Cardiac muscle cell (in vitro differentiated cells and primary cell): ENCODE measurements at places on chromosomes 4 and X.
A peak's percentile ranks its signal among the peaks of the same experiment; 100 is the strongest.

- DNase-seq = no peak
These were observed 10.5 kb upstream of the TIGD2 start for GRCh38 chr4:89100853-89101252.

GRCh38 chr4:171203425-171203824 is 609.8 kb upstream of the GALNTL6 start:
- DNase-seq = no peak

- no peak for DNase-seq
These were observed 138.9 kb downstream of the HMX1 start for GRCh38 chr4:8732681-8733243.

GRCh38 chrX:131704136-131704695 is 160.3 kb downstream of the OR13H1 start:
- no peak for DNase-seq

DNA sequence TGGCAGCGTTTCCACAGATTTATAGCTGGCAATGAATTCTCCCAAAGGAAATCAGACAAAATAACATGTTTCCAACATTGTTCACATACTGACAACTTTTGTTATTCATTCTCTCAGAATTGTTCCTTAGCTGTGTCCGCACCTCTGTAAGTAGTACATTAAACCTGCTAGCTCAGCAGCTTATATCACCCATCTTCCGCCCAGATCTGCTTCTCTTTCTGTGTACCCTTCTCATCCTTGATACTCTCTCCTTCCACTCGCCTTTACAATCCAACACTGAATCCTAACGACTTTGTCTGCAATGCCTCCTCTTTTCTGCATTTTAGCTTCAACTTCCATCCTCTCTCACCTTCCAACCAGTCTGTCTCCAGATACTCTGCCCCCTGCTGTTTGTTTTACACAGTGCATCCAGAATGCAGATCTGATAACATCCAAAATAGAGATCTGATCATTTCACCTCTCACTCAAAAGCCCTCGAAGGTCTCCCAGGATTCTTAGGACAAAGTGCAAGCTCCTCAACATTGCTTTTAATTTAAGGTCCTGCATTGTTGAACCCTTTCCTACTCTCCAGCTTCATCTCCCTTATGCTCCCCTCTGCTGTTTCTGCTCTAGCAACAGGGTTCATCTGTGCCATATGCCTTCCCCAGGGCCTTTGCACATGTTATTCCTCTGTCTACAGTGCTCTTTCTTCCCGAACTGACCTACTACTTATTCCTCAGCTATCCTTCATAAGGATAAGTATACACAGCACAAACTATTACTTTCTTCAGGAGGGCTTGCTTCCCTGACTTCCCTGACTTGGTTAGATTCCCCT is 67.3 kb upstream of the VBP1 start:
- peak; percentile 30 for DNase-seq

GRCh38 chrX:150543230-150544155 is 24.9 kb upstream of the MTM1 start:
- DNase-seq = no peak

DNA sequence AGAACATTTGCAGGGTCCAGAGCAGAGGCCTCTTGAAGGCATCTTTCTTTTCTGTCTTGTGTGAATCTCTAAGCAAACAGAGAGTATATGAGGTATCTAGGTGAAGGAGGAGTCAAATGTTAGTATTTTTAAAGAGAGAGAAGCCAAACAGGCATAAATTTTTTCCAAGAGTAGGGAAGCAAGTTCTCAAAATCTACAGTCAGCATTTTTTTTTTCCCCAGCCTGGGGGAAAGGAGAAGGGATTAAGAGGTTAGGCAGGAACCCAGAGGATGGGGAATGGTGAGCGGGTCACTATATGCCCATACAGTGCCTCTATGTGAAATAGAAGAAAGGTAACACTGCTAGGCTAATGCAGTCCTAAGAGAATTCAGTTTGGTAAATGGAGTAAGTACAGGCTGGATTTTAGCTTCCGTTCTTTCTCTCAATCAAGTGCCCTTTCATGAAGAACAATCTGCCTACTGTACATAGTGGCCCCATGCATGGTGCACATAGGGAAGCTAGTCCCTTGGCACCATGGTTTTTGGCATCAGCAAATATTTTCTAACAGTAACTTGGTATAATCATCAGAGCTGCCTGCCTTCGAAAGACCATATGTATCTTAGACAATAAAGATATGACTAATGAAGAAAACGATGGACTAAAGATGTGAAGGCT is 163.1 kb upstream of the MAB21L2 start:
- DNase-seq = no peak

GRCh38 chrX:47605024-47605423 is 14.6 kb downstream of the SYN1 start:
- no peak for DNase-seq

GRCh38 chr4:78796526-78796925 is 20.4 kb downstream of the BMP2K start:
- no peak for DNase-seq

- no peak for DNase-seq
These were observed 1.5 kb downstream of the GSX2 start for GRCh38 chr4:54101190-54102041.

GRCh38 chrX:6574762-6575161 is 39.8 kb upstream of the VCX3A start:
- no peak for DNase-seq

DNA sequence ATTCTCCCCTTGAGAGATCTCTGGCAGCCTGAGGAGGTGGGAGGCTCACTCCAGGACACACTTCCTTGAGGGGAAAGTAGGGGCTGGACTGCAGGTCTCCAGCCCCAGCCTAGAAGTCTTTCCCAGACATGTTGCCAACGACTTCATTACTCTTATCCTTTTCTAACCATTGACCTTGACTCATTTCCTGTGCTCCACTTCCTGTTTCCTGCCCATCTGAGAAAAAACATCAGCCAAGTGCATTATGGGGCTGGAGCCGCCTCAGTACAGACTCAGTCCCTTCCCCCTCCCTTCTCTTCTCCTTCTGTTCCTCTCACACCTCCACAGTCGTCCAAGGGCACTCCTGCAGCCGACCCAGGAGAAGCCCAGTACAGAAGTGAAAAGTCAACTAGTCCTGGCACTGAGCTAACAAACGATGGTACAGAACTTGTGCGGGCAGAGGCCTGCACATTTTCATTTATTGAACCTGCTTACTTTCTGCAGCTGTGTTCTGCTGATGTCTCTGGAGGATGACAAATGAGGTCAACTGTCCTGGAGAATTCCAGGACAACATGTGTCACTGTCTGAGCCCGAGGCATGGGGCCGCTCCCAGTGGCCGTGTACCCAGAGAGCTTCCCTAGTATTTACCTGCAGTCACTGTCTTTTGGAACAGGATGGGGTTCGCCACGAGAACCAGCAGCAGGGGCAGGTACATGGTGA is 20.1 kb downstream of the GPR143 start:
- no peak for DNase-seq

DNA sequence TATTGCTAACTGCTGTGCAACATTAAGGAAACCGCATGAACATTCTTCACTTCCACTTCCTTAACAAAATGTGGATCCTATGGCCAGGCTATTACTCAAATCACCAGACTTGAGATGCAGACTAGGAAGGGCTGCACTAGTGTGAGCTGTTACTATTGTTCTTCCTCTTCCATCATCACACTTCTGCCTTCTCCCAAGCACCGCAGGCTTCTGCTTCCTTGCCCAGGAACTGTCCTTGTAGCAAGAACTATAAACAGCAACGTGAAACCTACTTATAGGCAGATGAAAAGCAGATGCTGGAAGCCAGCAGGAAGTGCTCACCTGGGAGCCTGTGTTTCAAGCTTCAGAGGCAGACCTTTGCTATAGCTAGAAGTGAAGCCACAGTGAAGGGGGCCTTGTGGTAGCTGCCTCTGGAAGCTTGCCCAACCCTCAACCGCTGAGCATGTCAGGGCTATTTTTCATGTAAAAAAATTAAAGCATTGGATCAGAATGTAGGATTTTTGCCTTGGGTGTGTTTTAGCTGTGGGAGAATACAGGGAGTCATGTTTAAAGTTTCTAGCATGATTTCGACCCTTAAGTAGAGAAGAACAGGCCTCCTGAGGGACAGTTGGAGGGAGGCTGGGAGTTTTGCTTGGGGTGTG is 43.9 kb downstream of the CLNK start:
- DNase-seq = no peak
